ENCODE measurements at places on chromosomes 4 and X.
A peak's percentile ranks its signal among the peaks of the same experiment; 100 is the strongest.

- no peak for DNase-seq
These were observed 59.5 kb downstream of the RXFP1 start for GRCh38 chr4:158581161-158581560.

- DNase-seq, result no peak
These were observed 40.4 kb upstream of the TLR2 start for GRCh38 chr4:153643406-153644383.

DNA sequence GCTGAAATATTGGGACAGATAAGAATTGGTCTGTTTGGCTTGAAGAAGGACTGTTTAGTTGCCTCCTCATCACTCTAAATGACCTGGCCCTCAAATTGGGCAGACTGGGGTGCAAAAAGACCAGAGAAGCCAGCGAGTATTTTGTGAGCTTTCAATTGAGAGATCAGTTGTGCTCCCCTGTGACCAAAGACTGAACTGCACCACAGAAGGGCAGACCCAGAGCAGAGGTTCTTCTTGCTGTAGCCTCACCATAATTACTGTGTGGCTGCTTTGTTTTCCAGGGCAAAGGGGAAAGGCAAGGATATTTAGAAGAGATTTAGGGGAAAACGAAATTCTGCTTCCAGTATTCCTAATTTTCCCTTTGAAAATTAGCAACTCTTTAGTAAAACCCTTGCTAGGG is 104.0 kb upstream of the MBNL3 start:
- no peak for DNase-seq

GRCh38 chr4:1471443-1472147 is 65.4 kb upstream of the NKX1-1 start:
- no peak for DNase-seq

GRCh38 chrX:7077241-7078230 is 70.0 kb upstream of the STS start:
- DNase-seq, result no peak

DNA sequence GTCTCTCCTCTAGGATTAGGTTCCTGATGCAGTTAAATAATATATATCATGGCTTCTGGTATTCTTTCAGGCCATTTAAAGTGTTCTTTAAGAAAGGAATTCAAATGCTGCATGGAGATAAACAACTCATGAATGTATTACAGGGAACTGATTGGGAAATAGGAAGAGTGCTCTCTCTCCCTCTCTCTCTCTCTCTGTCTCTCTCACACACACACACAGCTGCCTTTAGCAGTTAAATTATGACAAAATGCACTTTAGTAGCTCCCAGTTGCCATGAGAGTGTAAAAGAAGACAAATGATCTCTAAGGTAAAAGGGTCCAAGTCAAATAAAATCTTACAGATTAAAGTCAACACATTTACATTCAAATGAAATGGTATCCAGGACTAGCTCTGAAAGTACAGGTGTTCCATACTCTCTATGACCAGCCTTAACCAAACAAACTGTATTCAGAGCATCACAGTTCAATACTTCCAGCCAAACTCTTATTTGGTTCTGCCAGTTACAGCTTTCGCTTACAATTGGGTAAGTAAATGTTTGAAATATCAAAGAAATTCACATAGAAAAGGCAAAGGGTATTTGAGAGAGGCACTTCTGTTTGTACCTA is 94.7 kb upstream of the CXXC4 start:
- DNase-seq, result no peak

DNA sequence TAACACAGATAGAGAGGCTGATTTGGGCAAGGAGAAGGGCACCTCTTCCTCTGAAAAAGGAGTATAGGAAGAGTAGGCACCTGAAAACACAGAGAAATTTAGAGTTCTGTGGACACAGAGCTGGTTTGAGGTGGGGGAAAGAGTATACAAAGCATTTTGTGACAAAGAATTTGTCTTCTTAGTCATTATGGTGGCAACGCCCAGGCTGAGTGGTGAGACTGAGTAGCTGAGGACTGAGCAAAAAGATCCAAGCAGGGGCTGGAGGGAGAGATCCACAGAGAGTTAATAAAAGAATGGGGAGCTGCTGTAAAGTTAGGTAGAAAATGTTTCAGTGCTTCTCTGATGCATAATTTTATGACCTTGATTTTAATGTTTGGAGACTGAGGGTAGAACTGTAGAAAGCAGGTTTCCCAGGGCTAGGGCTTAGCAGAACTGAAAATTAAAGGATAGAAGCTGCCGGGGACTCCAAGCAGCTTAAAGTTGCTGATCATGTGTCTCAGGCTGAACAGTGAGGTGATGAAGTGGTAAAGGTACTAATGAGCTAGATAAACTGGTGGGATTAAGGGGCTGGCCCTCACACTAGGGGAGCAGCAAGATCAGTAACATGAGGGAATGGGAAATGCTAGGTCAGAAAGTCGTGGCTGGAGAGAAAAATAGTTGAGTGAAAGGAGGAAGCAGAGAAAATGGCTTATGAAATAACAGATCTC is 118.9 kb downstream of the CEP44 start:
- DNase-seq, result no peak

DNA sequence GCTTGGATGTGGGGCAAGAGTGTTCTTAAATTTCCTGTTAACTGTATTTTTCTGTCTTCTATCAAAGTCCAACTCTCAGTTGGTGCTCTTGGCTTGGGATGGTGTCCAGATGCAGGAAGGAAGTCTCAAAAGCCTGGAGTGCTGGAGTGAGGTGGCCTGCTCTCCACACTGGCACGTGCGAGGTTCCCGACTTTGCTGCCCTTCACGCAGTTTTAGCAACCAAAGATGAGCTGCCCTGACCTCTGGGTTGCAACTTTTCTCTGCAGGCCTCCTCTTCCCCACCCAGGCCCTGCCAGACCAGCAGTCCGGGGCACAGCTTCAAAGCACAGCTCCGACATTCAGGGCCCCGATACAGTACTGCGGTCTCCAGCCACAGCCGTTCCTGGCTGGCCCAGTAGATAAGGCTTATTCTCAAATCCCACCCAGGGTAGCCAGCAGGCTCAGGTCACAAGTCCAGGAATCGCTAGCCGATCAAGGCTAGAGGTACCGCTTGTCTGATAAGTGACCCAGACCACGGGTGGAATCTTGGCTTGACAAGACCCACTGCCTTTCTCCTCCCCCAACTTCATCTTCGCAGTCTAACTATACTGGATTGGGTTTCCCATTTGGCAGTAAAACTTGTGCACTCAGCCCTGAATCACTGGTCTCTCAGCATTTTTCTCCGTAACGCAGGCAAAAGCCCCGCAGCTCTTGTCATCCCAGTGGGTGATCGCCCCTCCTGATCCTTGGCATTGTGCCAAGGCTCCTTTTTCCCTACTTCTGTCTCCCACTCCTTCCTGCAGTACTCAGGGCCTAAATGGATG is 21.8 kb upstream of the JADE1 start:
- peak; percentile 43 for DNase-seq

DNA sequence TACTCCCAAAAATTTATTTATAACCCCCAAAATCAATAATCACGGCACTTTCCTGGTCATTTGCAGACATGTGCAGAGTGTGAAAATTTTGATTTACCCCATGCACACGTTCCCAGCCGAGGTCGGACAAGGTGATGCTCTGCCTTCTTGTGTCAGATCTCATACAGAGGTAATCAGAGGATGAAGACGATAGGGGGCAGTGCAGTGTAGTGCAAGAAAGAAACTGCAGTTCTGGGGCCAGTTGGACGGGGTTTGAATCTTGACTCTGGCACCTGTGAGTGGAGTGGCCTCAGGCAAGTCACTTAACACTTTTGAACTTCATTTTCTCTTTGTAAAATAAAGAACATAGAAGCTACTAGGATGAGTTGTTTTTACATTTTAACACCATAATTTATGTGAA is 88.4 kb downstream of the FRMPD3 start:
- DNase-seq, result no peak

DNA sequence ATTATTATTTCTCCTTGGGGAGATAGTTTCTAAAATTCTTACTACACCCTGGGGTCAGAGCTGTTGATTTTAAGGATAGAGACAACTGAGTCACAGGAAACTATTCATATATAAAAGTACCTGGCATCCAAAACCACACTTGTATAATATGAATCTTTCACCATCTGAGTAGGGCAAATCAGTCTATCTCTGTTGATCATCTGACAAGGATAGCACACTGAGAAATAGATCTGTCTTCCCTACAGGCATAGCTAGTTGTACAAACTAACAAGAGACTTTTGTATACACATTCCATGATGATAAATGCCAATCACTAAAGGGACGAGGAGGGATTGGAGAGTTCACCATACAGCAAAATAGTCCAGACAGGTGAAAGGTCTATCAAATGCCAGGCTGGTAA is 30.0 kb downstream of the PKD2 start:
- DNase-seq, result no peak

- peak; percentile 19 for DNase-seq
These were observed 38.3 kb downstream of the GPAT3 start for GRCh38 chr4:83574247-83574646.

- DNase-seq, result no peak
These were observed 181.1 kb upstream of the GPRIN3 start for GRCh38 chr4:89488736-89489135.

GRCh38 chrX:74160816-74161215 is 143.2 kb upstream of the ZCCHC13 start:
- no peak for DNase-seq

- no peak for DNase-seq
These were observed 145.7 kb downstream of the VSIG4 start for GRCh38 chrX:65894133-65894532.

GRCh38 chr4:66972087-66972486 is 573.2 kb downstream of the CENPC start:
- no peak for DNase-seq

- no peak for DNase-seq
These were observed 56.9 kb downstream of the CPLX1 start for GRCh38 chr4:768995-769394.

DNA sequence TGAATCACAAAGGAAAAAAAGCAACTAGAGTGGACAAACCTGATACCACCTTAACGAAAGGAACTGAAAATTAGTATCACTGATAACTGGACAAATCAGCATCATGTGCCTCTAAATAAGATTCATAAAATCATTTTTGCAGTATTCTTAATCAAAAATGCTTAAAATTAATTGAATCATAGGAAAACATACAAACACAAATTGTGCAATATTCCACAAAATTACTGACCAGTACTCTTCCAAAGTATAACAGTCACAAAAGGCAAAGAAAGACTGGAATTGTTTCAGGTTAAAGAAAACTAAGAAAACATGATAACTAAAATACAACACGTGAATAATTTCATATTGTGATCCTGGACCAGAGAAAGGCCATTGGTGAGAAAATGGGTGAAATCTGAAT is 27.1 kb downstream of the FBXW7 start:
- no peak for DNase-seq

GRCh38 chr4:180539284-180539683 is 1703.9 kb upstream of the TENM3 start:
- no peak for DNase-seq

GRCh38 chr4:26032142-26032541 is 118.1 kb downstream of the SMIM20 start:
- DNase-seq, result no peak

DNA sequence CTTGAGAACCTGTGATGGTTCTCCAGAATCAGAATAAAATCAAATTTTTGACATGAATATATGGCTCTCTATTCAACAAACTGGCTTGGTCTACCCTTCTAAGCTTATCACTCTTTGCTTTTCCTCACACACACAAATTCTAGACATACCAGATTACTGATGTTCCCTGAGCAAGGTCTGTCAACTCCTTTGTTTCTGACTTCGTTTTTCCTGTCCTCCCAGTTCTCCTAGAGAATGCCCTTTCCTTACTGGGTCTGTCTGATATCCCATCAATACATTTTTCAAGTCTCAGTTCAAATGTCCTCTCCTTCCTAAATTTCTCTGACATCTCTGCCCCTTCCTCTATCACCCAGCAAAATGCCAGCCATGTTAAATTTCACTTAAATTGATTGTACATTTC is 202.1 kb upstream of the IGFBP7 start:
- no peak for DNase-seq

- peak; percentile 11 for DNase-seq
These were observed 139.4 kb upstream of the CPEB2 start for GRCh38 chr4:14862891-14863290.

- DNase-seq, result no peak
These were observed 23.3 kb downstream of the FRYL start for GRCh38 chr4:48756689-48757220.

GRCh38 chr4:83171436-83172039 is 57.0 kb upstream of the PLAC8 start:
- no peak for DNase-seq

GRCh38 chrX:153583433-153583832 is 15.5 kb downstream of the CCNQ start:
- no peak for DNase-seq

- DNase-seq, result no peak
These were observed 7.8 kb upstream of the FAM149A start for GRCh38 chr4:186096681-186097165.

- DNase-seq, result peak; percentile 18
These were observed 116.9 kb downstream of the ZNF827 start for GRCh38 chr4:145821766-145822165.

GRCh38 chr4:147794787-147795413 is 63.0 kb downstream of the ARHGAP10 start:
- DNase-seq, result no peak

DNA sequence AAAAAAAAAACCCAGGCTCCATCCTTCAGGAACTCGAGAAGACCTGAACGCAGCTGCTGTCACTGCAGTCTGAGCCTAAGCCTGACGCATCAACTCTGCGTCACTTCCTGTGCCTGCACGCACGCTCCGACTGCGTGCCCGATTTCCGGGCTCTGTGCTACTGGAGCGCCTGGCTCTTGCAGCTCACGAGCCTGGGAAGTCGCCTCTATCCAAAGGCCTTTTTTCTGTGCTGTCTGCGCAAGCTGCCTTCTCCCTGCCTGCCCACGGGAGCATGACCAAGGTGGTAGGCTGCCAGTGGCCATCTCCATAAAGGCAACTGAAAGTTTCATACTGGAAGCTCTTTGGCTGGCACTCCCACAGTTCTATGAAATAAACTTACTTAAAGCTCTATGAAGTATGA is 9.9 kb upstream of the GASK1B start:
- DNase-seq, result no peak

DNA sequence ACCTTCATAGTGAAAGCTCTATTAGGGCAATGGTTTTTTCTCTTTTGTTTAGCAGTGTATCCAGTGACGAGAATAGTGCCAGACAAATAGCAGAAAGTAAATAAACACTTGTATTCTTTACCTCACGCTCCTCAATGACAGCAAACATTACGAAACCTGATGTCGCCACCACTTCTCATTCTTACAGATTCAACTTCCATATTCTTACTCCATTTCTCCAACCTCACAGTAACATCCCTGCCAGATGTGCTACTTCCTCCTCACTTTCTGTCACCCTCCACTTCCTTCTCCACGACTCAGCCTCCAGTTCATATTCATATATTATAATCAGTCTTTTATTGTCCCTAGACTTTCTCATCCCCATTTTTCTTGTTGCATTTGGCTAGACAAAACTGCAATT is 1956.2 kb upstream of the AGA start:
- no peak for DNase-seq

GRCh38 chrX:123962006-123962467 is 531 bp downstream of the STAG2 start:
- peak; percentile 57 for DNase-seq

GRCh38 chr4:63693321-63693720 is 715.9 kb downstream of the TECRL start:
- DNase-seq, result no peak
